Hematopoietic multipotent progenitor cell treated with erythropoietin and hydrocortisone succinate and interleukin-3 and kit ligand, for 8 days (in vitro differentiated cells): ENCODE measurements at places on chromosomes 5 and 9.

- no peak for DNase-seq
Observed at GRCh38 chr5:359301-359897, 37.9 kb downstream of the AHRR start.

GRCh38 chr5:42531611-42532010 is 108.4 kb downstream of the GHR start:
- DNase-seq = no peak

- DNase-seq = no peak
Observed at GRCh38 chr5:137345396-137345795, 153.7 kb downstream of the SPOCK1 start.

GRCh38 chr5:15610216-15610615 is 110.2 kb downstream of the FBXL7 start:
- no peak for DNase-seq
